Trophoblast cell (in vitro differentiated cells and primary cell): ENCODE measurements at places on chromosomes 5 and 9.

DNA sequence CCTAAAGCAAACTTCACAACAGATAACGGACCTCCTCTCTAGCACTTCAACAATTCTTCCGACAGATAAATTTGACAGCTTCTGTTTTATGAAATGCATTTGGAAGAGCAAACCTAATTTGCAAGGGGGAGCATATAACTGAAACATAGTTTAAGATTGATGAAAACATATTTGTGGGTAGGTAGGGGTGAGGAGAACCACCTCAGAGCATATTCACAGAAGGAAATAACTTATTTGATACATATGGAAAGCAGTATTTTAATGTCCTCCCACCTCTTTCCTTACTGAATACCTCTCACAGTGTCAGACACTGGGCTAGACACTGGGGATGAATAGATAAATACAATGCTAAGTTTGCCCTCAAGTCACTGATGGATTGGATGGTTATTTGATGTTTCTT is 384.8 kb downstream of the MAT2B start:
- DNase-seq, result no peak

DNA sequence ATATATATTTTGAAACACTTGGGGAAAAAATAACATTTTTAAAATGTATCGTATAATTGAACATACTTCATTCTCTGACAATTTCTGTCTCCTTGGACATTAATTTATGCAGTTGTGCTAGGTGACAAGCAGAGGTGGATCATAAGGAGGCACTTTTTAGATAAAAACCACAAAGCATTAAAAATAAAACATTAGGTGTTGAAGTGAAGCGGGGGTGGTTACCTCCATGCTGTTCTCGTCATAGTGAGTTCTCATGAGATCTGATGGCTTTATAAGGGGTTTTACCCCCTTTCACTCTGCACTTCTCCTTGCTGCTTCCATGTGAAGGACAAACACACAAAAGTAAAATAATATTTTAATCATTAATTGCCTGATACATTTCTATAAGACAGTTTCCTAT is 11.9 kb upstream of the COX7C start:
- DNase-seq, result no peak

DNA sequence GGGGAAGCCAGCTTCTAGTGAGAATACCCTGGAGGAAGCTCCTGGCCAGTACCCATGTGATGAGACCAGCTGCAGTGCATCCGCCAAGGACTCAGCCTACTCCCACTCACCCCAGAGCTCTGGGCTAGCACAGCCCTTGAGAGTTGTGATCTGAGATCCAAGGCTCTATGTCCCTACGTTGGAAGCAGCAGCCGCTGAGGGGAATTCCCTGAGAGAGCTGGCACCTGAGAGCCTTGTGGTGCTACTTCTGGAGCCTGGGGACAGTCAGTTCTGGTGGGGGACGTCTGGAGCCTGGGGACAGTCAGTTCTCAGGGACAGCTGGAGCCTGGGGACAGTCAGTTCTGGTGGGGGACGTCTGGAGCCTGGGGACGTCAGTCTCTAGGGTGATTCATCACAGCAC is 39.2 kb downstream of the PDZD2 start:
- no peak for DNase-seq

GRCh38 chr9:106025453-106025852 is 331.1 kb downstream of the TMEM38B start:
- DNase-seq, result no peak

DNA sequence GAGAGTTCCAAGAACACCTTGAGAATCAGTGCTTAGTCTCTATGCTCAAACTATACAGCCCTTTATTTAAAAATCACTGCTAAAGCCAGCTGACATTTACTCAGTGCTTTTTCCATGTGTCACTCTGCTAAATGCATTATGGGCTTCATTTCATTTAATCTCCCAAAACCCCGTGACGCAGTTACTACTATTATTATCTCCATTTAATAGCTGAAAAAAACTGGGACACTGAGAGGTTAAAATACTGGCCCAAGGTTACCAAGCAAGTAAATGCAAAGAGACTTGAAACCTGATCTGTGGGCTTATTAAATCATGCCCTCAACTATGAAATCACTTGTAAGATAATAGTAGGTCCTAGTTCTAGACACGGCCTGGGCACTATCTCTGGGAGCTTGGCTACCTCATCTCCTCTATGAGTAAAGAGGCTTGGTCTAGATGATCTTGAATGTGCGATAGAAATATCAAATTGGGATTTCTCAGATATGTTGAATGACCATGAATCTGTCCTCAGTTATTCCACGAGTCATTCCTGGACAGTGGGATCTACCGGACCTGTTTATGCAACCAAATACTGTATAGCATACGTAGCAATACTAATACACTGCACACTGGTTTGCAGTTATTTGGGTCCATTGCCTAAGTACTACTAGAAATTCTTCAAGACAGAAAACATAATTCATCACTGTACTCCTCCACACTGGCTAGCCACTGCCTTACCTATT is 32.3 kb downstream of the MARCHF11 start:
- DNase-seq, result no peak

GRCh38 chr9:131411719-131412681 is 18.1 kb downstream of the PRRC2B start:
- DNase-seq, result peak; percentile 28

GRCh38 chr5:83265318-83265717 is 188.0 kb downstream of the XRCC4 start:
- DNase-seq, result no peak

DNA sequence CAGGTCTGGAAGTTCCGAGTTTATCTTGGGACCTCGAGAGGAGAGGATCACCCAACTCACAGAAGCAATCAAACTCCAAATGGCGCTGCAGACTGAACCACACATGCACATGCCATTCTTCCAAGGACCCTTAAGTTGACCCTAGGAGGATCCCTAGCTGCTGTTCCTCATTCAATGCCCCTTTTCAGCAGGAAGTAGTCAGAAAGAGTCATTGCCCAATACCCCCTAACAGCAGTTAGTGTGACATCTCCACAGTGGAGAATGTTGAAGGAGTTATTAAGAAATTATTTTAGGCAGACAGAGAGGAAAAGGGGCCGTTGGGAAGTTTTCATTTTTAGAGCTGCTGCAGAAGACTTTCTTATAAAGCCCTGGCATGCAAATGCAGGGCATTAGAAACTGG is 229.9 kb upstream of the DAB2 start:
- DNase-seq, result no peak

GRCh38 chr5:169696621-169697510 is 59.8 kb downstream of the DOCK2 start:
- no peak for DNase-seq

DNA sequence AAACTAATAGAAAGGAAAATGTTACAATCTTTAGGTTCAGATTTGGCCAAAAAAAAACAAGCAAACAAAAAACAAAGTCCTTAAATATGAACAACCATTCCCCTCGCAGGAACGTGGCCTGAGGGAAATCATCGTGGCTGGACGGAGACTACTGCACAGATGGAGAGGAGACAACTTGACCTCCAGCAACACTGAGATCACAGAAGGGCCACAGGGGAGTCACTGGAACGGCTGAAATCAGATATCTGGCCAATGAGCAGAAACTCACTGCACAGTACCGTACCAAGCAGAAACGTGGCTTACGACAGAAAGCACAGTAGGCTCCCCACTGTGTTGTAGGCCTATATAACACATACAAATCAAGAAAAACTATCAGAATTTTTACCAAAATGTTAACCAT is 27.7 kb downstream of the CAMSAP1 start:
- DNase-seq, result peak; percentile 28

DNA sequence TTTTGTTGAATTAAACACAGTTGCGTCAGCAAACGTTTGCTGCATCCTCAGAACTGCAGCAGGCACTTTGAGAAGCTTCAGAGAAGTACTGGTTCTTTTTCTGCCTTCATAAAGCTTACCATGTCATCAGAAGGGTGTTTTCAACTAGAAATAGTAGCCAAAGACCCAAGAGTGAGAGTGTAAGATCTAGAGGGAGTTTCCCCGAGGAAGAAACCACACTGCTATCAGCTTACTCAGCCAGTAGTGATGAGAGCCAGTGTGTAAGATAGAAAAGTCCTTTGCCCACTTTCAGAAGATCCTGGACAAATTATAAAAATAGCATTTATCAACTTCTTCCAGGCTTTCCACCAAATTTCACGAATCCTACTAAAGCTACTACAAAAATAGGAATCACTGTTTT is 154.5 kb downstream of the PAPPA start:
- DNase-seq, result no peak

- DNase-seq, result no peak
Measured at GRCh38 chr5:1855075-1855474, 27.6 kb downstream of the IRX4 start.

- no peak for DNase-seq
Measured at GRCh38 chr5:57458443-57458842, 24.2 kb downstream of the ACTBL2 start.

DNA sequence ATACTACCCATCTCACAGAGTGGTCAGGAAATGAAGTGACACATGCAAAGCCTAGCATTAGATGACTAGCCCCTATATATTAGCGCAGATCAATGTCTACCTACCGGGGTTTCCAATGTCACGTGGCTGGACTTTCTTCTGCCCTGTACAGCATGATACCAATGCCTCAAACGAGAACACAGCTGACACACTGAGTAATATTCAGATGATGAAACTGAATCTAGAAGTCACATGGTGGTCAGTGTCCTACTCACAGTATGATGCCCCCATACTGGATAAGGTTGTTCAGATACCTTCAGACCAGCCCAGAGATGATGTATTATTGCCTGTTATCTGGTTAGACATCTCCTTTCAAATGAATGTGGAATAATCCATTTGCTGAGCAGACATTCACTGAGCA is 71.1 kb upstream of the FRRS1L start:
- DNase-seq, result no peak

GRCh38 chr9:34717996-34718614 is 8.2 kb upstream of the CCL21 start:
- DNase-seq, result peak; percentile 30

- peak; percentile 61 for DNase-seq
Measured at GRCh38 chr5:172454358-172455086, at the start of gene SH3PXD2B. Gene SH3PXD2B (minus strand): TSS chr5:172454525. CDS start chr5:172454352, 173 bp downstream.

DNA sequence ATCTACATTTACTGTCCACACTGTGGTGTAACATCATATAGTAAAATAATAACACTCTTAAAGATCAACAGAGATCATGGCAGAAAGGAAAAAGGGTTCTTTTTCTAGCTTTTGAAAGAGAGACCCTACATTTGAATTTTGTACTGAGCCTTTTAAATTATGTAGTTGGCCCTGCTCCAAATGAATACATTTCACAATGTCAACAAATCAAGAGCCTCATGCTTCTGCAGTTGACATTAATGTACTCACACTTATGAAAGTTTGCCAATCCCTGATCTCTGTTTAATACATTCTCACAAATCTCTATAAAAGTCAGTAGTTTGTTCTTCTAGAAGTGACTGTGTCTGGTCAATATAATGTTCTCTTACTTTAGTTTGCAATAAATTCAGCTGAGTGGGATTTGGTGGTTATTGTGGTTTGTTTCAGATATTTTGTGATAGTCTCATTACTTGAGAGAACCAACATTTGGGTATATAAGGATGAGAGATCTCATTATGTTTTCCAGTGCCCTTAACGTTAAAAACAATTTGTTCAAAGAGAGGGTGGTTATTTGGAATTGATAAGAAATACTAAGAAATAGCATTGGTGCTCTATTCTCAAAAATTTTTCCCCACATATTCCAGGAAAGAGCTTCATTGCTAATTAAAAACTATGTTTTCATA is 277.8 kb upstream of the FTMT start:
- no peak for DNase-seq

DNA sequence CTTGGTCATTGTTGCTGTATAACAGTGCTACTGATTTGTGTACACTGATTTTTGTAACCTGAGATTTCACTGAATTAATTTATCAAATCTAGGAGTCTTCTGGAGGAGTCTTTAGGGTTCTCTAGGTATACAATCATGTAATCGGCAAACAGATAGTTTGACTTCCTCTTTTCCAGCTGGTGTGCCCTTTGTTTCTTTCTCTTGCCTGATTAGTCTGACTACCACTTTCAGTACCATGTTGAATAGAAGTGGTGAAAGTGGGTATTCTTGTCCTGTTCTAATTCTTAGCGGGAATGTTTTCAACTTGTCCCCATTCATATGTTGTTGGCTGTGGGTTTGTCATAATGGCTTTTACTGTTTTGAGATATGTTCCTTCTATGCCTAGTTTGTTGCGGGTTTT is 24.7 kb upstream of the RANBP6 start:
- no peak for DNase-seq

DNA sequence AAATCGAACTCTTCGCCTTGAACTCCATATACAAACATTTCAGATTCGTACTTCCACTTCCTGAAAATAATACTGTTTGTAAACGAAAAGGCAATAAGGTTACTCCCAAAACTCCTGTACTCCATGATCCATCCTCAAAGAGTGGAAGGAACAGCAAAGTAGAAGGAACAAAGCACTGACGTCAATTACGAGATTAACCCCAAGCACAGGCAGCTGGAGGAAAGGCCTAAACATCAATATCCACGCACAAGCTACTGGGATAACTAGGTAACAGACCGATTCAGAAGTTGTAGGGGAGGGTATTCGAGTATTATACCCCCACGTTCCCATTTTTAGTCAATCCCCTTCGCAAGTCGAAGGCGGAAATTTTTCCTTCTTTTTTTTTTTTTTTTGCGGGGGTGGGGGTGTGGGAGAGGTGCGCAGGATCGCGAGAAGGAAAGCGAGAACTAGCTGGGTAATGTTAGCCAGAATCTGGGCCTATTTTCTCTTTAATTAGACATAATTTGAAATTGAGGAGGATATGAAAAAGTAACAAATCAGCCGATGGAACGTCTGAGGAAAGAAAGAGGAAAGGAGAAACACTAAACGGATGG is 909 bp downstream of the AFF4 start:
- DNase-seq, result peak; percentile 67

GRCh38 chr9:2015581-2016407 is 647 bp downstream of the SMARCA2 start:
- peak; percentile 77 for DNase-seq

DNA sequence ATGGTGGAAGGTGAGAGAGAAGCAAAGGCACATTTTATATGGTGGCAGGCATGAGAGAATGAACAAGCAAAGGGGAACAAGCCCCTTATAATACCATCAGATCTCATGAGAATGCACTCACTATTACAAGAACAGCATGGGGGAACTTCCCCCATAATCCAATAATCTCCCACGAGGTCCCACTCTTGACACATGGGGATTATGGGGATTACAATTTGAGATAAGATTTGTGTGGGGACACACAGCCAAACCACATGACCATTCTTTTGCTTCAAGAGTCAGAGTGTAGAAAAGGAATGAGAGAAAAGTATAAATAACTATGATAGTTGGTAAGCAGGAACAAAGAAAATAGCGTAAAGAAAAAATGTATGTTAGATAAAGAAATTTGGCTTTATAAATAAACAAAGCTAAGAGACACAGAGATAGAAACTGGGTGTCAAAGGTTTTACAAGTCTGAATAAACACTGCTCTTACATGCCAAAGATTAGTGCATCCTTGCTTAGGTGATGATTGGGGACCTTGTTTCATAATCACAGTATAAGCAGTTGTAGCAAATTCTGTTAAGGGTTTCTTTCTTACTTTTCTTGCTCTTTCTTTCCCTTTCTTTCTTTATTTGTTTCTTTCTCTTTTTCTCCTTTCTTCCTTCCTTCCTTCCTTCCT is 91.9 kb upstream of the PAPPA start:
- no peak for DNase-seq

GRCh38 chr5:160259341-160259740 is 30.0 kb downstream of the FABP6 start:
- DNase-seq, result no peak
